ENCODE measurements at places on chromosomes 5 and 9.

DNA sequence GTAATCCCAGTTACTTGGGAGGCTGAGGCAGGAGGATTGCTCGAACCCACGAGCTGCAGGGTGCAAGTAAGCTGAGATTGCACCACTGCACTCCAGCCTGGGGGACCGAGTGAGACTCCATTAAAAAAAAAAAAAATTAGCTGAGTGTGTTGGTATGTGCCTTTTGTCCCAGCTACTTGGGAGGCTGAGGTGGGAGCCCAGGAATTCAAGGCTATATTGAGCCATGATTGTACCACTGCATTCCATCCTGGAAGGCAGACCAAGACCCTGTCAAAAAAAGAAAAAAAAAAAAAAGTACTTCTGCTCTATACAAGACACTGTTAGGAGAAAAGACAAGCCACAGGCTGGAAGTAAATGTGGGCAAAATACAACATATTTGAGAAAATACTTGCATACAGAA lies 68.5 kb upstream of the FBXW11 start:
- DNase-seq: no peak

DNA sequence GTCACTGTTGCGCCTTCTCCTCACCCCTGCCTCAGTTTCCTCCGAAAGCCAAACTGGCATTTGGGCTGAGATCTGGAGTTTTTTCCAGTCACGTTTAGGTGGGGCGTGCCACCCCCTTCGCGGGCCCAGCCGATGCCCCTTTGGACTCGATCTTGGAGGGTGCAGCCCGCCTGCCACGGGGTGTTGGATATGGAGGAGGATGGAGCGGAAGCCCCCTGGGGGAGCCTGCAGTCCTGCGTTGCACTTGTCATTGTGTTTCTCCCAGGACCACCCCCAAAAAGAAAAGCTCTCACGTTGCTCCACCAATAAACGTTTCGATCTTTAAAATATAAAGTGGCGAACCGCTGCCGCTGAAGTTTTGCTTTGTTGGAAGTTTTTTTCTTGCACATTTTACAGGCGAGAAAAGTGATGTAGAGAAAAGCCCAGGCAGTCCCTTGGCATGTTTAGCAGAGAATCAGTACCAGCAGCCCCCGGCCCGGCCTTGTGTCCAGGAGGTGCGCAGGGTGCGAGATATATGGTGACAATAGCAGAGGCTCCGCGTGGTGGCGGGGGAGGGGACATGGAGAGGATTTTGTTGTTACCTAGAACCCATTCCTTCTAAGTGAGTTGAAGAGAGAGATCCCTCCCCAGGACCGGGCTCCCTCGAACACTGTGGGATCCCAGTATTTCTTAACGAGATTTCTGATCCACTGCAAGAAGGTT lies 681 bp downstream of the F2R start:
- DNase-seq: peak; percentile 59

- peak; percentile 62 for DNase-seq
Observed at GRCh38 chr5:158378931-158379330, 520.0 kb upstream of the CLINT1 start.

DNA sequence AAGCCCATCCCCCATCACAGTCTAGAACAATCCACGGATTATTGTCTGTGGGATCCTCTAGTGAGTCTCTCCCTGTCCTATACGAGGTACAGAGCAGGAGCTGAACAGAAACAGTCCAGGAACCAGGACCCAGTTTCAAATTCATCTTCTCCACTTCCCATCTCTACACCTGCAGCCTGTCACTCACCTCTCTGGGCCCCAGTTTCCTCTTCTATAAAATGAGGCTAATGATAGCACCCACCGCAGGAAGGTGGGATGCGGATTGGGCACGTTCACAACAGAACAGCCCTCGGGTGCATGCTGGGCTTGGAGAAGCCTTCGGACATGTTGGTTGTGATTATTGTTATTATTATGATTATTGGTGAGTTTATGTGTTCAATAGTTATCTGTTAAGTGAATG lies 78.5 kb downstream of the ANKRD33B start:
- DNase-seq: no peak

DNA sequence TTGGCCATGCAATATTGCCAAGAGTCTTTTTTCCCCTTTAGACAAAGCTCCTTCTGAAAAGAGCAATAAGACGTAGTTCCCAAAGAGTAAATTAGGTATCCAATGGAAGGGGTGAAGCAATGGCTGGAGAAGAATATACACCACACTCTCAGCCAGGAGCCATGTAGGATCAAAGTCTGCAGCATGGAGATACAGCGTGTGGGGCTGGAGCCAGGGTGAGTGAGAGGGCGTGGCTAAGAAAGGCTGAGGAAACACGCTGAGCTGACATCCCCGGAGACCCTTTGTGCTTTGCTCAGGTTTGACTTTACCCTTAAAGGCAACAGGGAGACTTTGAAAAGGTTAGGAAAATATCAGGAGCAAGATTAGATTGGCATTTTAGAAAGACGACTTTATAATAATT lies 87.1 kb upstream of the ELL2 start:
- DNase-seq: peak; percentile 49

GRCh38 chr9:132723809-132724208 lies 53.5 kb downstream of the GTF3C4 start:
- no peak for DNase-seq

DNA sequence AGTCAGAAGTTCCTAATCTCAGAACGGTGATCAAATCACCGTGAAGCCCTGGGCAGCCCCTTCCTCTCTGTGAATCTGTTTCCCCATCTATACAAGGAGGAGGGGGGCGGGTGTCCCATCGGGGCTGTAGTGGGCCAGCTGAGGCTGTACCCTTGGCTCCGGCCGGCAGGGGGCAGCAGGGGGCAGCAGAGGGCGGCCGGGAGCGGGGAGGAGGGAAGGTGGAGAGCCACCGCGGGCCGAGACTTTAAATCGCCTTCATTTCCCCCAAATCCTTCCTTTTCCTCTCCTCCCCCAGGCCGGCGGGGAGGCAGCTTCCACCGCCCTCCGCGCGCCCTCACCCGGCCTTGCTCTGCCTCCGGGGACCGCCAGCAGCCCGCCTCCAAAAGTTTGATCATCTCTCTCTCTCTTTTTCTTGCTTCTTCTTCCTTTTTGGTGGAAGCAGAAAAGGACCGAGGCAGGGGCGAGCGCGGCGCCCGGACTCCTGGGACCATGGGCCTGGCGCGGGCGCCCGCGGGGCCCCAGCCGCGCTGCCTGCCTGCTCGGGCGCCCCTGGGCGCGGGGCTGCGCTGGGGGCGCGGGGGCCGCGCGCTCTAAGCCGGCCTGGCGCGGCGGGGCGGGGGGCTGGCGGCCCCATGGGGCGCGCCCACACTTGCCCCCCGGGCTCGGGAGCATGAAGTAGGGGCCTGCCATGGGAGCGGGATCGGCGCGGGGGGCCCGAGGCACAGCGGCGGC lies at the start of gene COL27A1:
TSS of gene COL27A1 (plus strand) at position 275 of the 732 bp plus-strand sequence. CDS start at position 689, 414 bp downstream.
- DNase-seq: peak; percentile 93

DNA sequence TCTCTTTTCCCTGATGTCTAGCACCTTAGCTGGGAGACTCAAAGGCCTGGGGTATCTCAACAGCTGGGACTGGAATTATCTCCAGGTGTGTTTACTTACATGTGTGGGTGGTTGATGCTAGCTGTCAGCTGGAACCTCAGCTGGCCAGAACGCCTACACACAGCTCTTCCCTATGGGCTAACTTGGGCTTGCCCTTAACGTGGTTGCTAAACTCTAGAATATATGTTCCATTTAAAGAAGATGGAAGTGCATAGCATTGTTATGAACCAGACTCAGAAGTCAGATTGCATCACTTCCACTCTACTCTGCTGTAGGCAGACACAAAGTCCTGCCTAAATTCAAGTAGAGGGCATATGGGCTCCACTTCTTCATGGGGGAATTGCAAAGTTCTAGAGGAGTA lies 29.3 kb downstream of the SGCD start:
- no peak for DNase-seq

DNA sequence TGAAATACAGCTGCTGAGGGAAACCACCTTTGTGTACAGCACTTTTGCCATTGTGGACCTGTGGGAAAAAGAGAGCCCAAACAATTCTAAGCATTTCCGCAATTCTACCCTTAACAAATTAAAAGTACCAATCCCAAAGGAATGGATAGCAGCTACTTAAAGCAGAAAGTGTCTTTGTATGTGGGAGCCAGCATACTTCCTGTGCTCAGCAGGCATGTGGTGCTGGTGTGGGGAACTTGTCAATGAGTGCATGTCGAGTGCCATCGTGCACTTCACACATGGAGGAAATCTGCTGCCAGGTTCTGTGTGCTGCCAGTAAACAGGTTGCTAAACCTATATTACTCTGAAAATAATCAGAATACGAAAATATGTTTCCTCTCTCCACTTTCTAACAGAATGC lies 399.0 kb downstream of the LRRC70 start:
- DNase-seq: peak; percentile 29

- DNase-seq: peak; percentile 85
Observed at GRCh38 chr9:109520475-109521132, 22.5 kb upstream of the PTPN3 start.

GRCh38 chr9:37405350-37405749 lies 17.1 kb upstream of the GRHPR start:
- DNase-seq: no peak

- no peak for DNase-seq
Observed at GRCh38 chr5:148224117-148224742, 14.1 kb upstream of the MARCOL start.

DNA sequence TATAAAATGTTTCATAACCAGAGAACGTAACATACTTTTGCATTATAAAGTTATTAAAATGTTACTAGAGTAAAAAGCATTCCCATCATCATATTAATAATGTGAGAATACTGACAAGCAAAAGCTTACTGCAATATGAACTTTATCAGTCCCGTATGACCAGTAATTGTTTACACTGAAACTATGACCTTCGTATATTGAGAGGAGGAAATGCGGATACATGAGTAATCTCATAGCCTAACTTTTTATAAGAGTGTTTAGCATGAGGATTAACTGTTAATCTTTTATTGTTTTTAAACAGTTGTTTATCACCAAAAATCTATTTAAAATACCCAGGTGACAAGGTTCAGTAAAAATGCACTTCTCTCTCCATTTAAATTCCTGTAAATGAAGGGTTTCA lies 272.4 kb downstream of the SLF1 start:
- DNase-seq: no peak

DNA sequence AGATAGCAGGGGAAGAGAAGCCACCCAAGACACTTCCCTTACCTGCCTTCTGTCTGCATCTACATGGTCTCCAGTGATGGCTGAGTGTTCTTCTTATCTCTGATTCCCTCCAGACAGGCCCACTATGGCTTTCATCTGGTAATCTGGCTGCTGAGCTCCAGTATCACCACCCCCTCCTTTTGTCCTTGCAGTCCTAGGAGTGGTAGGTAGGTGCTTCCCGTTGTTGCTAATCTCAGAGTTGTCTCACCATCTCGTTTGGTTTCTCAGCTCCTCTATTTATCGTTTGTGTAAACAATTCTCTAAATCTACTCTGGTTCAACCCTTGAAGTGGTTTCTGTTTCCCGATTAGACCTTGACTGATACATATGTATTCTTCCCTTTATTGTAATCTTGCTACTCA lies 243.8 kb upstream of the RFX3 start:
- DNase-seq: no peak

GRCh38 chr9:99354104-99354503 lies 132.0 kb downstream of the SEC61B start:
- DNase-seq: no peak

DNA sequence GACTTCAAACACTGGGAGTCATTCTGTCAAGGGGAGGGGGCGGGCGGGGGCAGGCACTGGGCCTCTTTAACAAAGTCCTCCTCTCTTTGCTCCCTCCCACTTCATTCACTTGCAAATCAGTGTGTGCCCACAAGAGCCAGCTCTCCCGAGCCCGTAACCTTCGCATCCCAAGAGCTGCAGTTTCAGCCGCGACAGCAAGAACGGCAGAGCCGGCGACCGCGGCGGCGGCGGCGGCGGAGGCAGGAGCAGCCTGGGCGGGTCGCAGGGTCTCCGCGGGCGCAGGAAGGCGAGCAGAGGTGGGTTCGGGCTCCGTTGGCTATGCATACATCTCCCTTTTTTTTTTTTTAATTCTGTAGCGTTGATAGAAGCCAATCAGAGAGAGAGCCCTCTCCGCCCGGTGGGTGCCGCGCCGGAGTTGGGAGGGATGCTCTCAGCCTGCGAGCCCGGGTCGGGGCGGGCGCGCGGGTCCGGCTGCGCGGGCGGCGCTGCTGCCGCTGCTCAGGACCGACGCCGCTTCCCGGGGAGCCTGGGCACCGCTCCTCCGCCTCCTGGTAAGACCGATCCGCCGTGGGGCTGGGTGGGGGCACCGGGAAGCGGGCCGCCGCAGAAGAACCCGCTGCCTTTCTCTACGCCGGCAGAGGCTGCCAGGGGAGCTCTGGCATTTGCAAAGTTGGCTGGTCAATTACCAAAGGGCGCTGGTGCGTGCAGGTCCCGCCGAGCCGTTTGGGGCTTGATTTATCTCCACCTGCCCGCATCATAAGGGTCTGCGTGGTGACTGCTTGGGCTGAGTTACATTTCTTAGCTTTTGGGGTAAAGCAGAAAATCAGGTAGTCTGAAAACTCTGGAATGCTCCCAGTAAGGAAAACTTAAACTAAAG lies at the start of gene CDH6:
TSS of gene CDH6 (plus strand) at position 96 of the 877 bp plus-strand sequence. CDS start 73,788 bp downstream, outside the sequence.
- peak; percentile 94 for DNase-seq

GRCh38 chr9:76609285-76610010 lies 150.5 kb downstream of the GCNT1 start:
- DNase-seq: no peak

- DNase-seq: no peak
Observed at GRCh38 chr9:109264877-109265587, 55.8 kb downstream of the EPB41L4B start.

- no peak for DNase-seq
Observed at GRCh38 chr9:26439061-26439624, 453.5 kb downstream of the CAAP1 start.

GRCh38 chr5:1517838-1518237 lies 5.9 kb downstream of the LPCAT1 start:
- DNase-seq: no peak

GRCh38 chr9:38687389-38687842 lies 32.5 kb downstream of the FAM240B start:
- no peak for DNase-seq

- peak; percentile 70 for DNase-seq
Observed at GRCh38 chr5:132238169-132238744, 10.6 kb upstream of the P4HA2 start.

DNA sequence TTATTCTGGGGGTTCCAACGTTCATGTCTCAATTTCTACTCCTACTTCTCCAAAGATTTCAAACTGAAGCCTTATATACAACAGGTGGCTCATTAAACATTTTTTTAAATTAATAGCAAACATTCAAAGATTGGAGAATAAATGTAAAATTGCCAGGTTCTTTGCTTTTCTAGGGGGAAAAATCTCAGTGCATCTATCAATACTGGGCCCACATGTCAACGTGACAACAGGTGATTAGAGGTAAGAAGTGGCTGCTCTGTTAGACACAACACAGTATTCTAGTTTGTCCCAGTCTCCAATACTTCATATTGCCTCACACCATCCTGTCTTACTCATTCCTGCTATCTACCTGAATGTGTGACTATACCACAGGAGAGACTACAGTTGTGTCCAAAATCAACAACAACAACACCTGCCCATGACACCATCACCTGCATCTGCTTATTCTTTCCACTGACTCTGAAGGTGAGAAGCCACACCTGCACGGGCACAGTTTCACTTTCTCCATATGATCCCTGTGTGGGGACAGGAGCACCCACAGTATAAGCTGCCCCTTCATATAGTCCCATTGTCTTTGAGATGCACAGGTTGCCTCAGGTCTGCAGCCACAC lies 110.2 kb downstream of the LHFPL2 start:
- no peak for DNase-seq

Data from neural progenitor cell (in vitro differentiated cells).